ENCODE measurements at places on chromosomes 16 and 17. TPM values are rescaled to one million over a fixed set of nuclear protein-coding genes. Genes with fewer than 3 reads are reported as not detected.

GRCh38 chr16:85208181-85208580 is 95.9 kb upstream of the CIBAR2 start:
- DNase-seq: peak; percentile 41

DNA sequence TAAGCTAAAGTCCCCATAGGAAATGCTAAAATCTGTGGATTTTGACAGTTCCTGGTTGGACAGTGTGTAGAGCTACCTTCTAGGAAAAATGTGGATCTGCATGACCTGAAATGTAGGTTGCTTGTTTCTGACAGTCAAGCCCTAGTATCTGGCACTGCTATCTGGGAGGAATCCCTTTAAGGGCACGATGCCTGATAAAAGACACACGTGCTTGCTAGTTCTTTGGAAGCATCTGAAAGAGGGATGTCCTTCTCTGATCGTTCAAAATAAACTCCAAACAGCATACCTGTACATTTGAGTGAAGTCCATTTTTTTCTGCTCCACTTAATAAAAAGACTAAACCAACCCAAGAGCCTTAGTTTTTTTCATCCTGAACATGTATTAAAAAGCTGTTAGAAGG is 101.3 kb downstream of the CDK5R1 start:
- DNase-seq: no peak

DNA sequence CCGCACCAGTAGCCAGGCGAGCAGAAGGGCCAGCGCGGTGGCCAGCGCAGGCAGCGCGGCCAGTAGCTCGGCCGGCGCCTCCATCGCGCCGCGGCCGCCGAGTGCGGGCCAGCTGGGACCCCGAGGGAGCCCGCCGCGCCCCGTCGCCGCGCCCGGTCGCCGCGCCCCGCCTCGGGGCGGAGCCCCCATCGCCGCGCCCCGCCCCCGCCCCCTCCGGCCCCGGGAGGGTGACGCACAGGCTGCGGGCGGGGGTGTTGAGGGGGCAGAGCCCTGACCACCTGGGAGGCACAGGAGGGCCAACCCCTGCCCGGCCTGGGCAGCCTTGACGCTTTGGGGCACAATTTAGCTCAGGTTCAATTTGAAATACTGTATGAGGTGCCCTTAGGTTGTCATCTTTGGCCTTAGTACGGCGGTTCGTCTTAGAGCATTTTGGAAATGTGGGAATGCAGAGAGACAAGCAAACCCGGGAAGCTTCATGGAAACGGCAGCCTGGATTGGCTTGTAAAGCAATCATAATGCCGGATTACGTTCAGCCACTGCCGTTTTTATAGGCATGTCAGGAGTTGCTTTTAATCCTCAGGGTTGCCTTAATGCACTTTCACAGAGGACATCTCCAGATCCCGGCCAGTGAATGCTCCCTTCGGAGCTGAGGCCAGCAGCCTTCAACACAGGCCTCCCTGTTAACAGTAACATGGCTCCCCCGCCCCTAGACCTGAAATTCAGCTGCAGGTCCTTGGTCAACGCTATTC is at the start of gene MXRA7:
Gene MXRA7 (minus strand): TSS at position 103 of the 749 bp plus-strand sequence. CDS start 19 bp downstream, at position 84.
- DNase-seq: peak; percentile 89

DNA sequence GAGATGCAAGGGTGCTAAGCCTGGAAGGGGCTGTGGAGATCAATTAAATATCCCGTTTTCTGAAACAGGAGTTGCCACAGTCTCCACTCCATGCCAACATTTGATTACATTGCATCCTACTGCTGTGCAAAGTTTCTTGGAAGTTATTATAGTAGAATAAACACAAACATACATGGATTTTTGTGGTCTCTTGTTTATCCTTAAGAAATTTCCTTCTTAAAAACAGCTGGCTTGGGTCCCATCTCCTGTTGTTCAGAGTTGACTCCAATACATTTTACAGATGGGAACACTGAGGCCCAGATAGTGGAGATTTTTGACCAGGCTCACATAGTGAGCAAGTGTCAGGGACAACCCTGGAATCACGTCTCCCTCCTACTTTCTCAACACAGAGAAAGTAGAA is 124.0 kb upstream of the ADAMTS18 start:
- no peak for DNase-seq

- no peak for DNase-seq
These were observed 29.1 kb downstream of the GAS7 start for GRCh38 chr17:10169290-10169689.

DNA sequence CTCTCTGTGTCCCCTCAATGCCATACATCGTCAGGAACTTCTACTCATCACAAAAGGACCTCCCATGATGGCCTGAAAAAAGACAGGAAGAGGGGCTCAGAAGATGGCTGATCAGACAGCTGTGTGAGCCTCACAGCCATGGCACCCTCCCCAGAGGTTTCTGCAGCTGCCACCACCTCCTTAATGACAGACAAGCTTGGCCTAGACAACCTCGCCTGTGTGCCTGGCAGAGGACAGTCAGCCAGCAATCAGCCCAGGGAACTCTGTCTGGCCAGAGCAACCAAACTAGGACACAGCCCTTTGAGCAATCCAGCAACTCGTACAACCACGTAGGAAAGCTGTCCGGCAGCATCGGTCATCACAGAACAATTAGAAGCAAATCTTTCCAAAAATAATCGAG is 54.2 kb upstream of the MED9 start:
- no peak for DNase-seq

DNA sequence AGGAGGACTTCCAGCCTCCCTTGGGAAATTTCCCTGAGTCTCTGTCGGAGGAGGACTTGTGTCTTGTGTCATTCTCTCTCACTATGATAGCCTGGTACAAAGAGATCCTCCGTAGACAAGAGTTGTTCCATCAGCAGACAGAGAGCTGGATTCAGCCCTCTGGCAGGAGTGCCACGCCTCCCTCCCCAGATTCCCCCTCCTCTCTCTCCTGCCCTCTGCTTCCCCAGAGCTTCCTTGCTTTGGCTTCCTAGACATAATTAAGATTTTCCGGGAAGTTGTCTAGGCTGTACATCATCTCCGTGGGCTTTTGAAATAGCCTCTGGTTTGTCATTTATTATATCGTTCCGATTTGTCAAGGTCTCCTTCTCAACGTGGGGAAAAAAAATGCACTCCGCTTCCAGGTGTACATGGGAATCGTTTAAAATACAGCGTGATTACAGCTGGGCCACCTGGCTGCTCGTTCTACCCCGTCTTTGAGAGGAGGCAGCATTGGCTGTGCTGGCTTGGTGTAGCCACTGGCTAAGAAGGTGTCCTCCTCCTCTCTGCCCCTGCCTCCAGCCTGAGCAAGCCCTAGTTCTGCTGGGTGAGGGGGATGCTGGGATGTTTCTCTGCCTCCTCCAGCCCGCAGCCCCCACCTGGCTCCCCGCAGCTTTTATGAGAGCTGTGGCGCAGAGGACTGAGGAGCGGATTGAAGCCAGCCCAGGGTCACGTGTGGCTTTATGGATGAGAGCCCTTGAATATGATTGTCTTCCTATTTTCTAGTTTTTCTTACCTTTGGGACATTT is 282.5 kb downstream of the SNX29 start:
- no peak for DNase-seq

DVL2 gene
- 72.2 TPM for total RNA-seq

SLC25A10 gene
- total RNA-seq: 5.6 TPM

SALL1 gene
- 3.1 TPM for total RNA-seq

ANKS4B gene
- total RNA-seq: not detected

TMEM88 gene
- total RNA-seq: 11.9 TPM

Measured in ovary (tissue), 10 donors.